ENCODE measurements at places on chromosomes 7 and 10.

- no peak for DNase-seq
Observed at GRCh38 chr7:123538189-123538714, 3.9 kb upstream of the IQUB start.

GRCh38 chr7:149855361-149856305 is 17.5 kb downstream of the ZNF862 start:
- DNase-seq = no peak

- no peak for DNase-seq
Observed at GRCh38 chr10:110510086-110510485, 12.4 kb downstream of the DUSP5 start.

GRCh38 chr10:49559476-49559875 is 20.6 kb upstream of the ERCC6 start:
- DNase-seq = no peak

GRCh38 chr7:132520591-132521280 is 55.5 kb downstream of the PLXNA4 start:
- no peak for DNase-seq

DNA sequence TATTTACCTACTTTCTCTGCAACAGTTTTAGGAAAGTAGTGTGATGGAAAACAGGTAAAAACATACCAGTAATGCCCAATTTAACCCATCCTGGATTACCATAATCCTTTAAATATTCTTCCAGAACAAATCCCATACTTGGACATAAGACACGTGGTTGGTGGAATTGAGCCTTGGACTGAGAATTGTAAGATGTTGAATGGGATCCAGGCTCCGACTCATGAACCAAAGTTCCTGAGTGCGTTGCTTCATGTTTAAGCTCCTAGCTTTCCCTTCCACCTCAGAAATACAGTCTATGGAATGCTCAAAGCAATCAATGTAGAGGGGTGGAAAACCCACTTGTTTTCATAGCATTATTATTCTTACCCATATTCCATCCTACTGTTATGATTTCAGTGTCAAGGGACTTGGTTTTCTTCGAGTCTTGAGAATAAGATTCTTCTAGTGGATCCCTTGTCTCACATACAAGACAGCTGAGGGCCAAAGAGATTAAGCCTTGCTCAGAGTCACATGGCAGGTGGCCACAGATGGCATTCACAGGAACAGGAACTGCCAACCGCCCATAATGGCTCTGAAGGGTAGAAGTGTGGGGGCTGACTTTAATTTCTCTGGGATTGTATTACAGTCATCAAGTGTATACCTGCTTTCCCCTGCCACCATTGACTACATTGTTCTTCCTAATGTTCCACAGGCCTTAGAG is 171.2 kb downstream of the GFRA1 start:
- no peak for DNase-seq

DNA sequence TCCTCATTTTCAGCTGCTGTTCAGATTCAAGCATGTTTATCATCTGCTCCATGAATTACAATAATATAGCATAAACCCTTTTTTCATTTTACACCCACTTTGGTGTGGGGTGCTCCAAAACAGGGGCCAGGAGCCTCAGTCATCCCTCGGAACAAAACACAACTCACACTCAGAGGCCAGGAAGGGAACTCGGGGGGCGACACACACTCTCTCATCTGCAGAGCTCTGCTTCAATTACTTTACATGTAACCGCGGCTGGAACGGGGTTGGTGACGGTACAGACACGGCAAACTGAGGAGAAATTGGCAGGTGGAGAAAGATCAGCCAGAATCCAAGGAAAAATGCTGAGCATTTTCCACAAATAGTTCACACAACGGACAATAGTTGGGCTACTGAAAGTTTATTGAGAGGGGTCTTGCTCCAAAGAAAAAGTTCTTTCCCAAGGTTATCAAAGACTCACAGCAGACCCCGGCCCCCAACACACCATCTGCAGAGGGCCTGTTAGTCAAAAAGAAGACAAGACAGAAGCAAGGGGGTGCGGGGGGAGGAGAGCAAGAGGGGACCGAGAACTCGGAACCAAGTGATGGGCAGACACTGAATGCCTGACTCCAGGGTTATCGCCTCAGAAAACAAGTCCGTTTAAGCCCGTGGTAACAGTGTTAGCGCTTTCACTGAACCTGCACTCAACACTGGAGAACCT is 20.5 kb downstream of the DIP2C start:
- DNase-seq = no peak

GRCh38 chr7:102454468-102454867 is 10.2 kb downstream of the ALKBH4 start:
- DNase-seq = no peak

- no peak for DNase-seq
Observed at GRCh38 chr7:45451342-45452035, 122.7 kb upstream of the ADCY1 start.

DNA sequence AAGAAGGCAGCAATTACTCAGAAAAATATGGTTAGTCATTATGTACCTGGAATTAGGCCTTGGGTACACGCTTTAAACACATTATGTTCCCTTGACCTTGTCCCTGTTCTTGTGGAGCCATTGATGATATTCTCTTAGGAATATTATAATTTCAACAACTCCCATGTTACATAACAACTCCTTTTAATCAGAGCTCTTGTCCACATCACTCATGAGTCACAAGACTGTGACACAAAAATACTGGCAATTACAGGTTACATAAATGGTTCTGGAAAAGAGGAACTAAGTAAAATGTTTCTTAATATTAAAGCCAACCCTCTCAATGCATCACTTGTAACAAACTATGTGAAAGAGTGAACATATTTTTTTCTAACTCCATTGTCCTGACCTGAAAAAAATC is 143.8 kb upstream of the PCLO start:
- no peak for DNase-seq

DNA sequence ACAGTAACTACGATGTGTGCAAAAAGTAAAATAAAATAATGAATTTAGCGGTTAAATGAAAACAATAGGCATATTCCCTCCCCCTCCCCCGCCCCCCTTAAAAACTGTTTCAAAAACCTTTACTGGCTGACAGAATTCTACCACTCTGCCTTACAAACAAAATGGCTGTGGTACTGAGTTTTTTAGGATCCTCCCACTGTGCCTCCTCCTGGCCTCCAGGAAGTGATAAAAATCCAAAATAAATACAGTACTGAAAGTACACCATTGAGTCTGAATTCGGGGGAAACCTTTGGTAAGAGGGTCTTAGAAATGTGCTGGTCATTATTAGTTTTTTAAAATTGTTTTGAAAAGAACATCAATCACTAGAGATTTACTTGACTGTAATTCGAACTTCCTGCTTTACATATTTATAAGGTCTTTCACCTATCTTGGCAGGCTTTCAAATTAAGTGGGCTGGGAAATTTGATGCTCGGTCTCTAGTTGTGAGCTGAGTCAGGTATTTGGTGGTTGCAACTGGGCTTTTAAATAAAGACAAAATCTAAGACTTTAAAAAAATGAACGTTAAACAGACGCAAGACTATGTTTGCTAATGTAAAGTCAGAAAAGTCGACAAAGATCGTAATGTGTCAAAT is 32.5 kb upstream of the EPC1 start:
- no peak for DNase-seq

DNA sequence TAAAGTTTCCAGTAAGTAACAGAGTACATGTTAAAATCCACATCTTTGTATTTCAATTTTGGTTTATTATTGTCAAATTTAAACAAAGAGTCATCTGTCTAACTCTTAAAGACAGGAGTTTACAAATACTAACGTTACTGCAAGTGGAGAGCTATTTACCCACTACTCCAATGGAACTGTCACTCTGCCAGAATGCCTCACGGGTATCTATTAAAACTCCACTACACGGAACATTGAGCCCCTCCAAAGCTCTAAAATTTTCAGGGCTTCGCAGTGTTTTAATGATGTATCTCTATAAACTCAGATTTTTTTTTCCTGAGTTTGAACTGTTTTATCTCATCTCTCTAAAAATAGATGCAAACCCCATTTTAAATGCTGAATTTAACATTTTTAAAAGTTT is 388.7 kb upstream of the SEMA3A start:
- DNase-seq = no peak

DNA sequence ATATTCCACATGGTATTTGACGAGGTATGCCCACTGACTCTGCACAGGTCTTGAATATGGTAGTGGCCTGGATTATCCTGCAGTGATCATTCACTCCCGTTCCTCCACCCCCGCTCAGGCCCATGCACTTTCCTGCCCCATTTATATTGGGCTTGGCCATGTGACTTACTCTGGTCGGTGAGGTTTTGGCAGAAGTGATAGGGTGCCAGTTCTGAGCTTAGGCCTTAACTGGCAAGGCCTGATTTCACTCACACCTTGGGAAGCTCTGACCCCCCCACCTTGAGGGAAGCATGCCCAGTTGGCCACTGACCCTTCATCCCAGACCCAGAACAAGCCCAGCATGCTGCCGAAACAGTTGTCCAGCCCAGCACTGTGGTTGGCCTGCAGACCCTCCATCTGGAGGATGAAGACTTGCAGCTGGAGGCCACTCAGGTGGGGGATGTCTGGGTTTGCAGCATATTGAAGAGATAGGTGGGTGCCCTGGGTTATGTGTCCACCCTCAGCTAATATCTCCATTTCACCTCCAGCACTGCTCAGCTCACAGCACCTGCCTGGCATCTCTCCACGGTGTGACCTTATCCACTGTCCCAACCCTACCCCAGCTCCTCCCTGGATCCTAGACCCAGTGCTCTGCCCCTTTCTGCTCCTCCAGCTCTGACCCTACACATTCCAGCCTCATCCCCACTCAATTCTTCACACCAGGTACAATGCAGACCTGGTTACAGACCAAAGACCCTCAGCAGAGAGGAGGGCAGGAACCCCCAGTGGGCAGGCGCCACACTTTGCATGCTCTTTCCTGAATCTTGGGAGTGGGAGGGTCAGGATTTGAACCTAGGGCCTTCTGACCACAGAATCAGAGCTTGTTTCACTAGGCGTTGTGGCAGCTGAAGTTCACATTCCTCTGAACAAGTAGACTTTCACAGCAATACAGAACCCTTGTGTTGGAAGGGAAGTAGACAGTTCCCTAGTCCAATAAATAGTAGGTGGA is 138.1 kb upstream of the CHST15 start:
- no peak for DNase-seq

- DNase-seq = no peak
Observed at GRCh38 chr7:74097937-74098614, 14.5 kb downstream of the LIMK1 start.

GRCh38 chr10:127577376-127578258 is 28.5 kb downstream of the NPS start:
- DNase-seq = no peak

GRCh38 chr10:34651416-34652195 is 163.5 kb downstream of the PARD3 start:
- no peak for DNase-seq

- no peak for DNase-seq
Observed at GRCh38 chr7:37488163-37488764, 39.6 kb upstream of the ELMO1 start.

DNA sequence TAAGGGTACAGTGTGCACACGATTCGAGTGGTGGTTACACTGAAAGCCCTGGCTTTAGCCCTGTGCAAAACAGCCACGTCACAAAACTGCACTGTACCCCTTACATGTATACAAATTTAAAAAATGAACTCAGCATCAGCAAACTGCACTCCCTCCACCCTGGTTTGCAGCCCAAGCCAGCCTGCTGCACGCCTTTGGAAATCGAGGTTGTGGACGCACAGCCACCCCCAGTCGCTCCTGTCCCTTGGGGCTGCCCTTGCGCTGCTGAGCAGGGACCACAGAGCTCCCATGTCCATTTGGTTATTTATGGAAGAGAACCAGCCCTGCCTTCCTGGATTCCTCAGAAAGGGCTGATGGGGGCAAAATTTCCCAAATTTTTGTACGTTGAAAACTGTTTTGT is 98.8 kb downstream of the INPP5A start:
- DNase-seq = no peak

DNA sequence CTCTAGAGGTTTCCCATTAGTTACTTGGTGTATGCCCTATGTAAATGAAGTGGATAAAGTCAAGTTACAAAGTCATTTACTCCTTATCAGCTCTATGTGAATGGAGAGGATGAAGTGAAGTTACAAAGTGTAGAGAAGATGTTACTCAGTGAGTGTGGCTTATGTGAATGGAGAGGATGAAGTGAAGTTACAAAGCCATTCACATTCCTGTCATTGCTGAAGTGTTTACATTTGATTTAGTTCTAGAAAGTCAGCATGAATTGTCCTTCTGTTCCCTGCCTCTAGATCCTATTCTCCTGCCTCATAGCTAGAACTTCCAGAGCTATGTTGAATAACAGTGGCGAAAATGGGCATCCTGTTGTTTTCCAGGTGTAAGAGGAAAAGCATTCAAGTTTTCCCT is 880.1 kb downstream of the DNAJB9 start:
- DNase-seq = no peak

DNA sequence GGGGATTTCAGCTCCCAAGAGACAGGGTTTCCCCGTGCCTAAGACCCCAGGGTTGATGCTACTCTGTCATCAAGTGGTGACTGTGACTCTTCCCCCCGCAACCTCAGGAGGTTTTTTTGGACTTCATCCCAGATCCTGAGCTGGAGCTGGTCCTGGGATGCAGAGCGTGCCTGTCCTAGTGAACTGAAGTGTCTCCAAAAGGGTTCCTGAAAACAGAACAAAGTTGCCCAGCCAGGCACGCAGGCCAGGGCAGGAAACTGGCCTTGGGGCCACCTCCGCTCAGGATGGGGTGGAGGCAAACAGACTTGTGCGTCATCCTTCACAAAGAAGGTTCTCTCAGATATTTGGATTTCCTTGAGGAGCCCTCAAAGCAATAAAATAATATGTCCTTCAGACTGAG is 118.9 kb downstream of the ITIH5 start:
- DNase-seq = no peak

DNA sequence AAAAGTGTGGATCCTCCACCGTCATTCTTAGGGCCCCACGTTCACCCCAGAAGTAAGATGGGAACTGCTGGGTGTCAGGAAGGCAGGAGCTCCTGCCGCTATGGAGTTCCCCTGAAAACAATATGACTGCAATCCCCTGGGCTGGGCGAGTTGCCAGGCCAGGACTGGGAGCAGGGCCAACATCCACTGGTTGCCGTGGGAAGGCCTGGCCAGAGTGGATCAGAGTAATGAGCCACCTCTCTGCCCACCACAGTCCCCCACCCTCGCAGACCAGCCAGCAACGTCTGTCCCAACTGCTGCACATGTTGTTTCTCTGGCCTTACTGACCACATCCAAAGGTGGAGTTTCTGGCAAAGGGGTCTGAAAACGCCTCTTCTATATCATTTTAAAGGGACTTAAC is 86.6 kb downstream of the STRA8 start:
- no peak for DNase-seq

Measured in activated gamma-delta T cell treated with anti-CD3 and anti-CD28 coated beads, Interleukin-2, amount 50 U/mL, for 16 hours (primary cell).